ENCODE measurements at places on chromosomes 5 and 9.

DNA sequence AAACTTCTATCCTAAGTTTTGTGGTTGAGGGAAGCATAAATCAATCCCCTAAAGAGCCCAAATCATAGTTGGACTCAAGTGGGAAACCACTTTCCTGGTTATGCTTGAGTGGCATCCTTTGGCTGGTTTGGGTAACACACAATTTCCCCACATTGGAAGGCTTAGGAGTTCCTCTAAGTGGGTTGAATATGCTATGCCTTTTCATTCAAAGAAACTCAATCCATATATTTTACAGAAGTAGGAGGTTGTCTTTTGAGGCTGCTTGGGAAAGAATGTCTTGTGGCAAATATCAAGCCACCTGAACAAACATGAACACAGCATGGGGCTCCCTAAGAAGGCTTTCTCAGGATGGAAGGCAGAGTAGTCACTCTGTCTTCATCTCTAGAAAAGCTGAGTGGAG is 121.1 kb downstream of the SPATA31D1 start:
- peak; percentile 93 for DNase-seq

DNA sequence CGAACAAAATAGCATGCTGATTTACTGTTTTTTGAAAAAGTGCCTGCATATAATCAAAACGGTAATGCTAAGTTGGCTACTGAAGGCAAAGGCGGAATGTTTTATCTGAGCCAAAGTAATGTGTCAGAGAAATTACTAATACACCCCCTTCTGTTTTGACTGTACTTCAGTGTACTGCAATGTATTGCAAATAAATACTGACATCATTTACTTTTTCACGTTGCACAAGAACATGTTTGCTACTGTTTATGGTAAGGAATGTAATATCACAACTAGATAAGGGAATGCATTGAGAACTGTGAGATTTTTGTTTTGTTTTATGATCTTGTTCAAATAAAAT is 813 bp upstream of the AGTPBP1 start:
- peak; percentile 65 for DNase-seq

DNA sequence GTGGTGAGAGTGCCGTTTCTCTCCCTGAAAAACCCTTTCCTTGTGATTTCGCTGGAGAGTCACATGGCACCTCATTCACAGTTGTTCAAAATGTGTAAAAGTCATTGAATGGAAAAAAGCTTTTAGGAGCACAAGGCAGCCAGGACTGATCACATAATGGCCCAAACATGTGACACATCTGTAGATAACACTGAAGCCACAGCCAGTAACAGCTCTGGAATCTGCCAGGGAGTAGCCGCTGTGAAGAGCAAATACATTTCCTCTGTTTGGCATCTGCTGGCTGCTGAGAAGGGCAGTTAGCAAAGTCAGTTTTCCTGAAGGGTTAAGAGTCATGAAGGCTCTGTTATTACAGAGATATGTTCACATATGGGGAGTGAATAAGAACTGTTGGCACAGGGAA is 271.8 kb downstream of the NNT start:
- DNase-seq: peak; percentile 14

GRCh38 chr5:150469718-150470469 is 20.4 kb upstream of the RPS14 start:
- peak; percentile 97 for DNase-seq

DNA sequence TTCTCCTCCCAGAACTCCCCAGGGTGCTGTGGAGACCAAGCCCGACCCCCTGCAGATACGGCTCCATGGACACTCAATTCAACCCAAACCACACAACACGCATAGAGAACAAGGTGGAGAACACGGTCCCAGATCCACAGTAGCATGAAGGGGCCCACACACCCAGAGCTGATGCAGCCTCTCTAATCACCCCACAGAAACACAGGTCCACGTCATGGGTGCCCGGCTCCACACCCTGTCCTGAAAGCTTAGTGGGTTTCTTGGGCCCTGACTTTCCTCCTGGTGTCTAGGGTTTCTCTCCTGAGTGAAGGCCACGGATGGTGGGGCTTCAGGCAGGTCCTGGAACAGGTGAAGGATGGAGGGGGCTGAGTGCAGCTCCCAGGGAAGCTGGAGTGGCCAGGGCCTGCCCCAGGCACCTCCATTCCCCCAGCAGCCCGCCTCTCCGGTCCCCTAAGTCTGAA is 1.5 kb upstream of the SLC23A1 start:
- DNase-seq: no peak

- DNase-seq: no peak
These were observed 80.2 kb downstream of the PRKACG start for GRCh38 chr9:68933434-68934328.

GRCh38 chr5:59891962-59892643 is 1.4 kb downstream of the PDE4D start:
- no peak for DNase-seq

Measured in astrocyte of the spinal cord (primary cell).